ENCODE measurements at places on chromosomes 1 and 21. TPM values are rescaled to one million over a fixed set of nuclear protein-coding genes. Genes with fewer than 3 reads are reported as not detected.
A peak's percentile ranks its signal among the peaks of the same experiment; 100 is the strongest.

ICOSLG gene
- 3.0 TPM for polyA plus RNA-seq

GRCh38 chr21:43940329-43941050 lies 71.6 kb upstream of the TRAPPC10 start:
- peak; percentile 61 for DNase-seq

PLEKHA6 gene
- polyA plus RNA-seq = 59.3 TPM

- peak; percentile 90 for DNase-seq
These were observed 2.6 kb downstream of the E2F2 start for GRCh38 chr1:23528250-23528978.

- DNase-seq = no peak
These were observed 171.5 kb upstream of the CAMK1G start for GRCh38 chr1:209412036-209412435.

HLX gene
- 15.9 TPM for polyA plus RNA-seq

GRCh38 chr1:4637616-4638344 lies 16.6 kb upstream of the AJAP1 start:
- no peak for DNase-seq

DNA sequence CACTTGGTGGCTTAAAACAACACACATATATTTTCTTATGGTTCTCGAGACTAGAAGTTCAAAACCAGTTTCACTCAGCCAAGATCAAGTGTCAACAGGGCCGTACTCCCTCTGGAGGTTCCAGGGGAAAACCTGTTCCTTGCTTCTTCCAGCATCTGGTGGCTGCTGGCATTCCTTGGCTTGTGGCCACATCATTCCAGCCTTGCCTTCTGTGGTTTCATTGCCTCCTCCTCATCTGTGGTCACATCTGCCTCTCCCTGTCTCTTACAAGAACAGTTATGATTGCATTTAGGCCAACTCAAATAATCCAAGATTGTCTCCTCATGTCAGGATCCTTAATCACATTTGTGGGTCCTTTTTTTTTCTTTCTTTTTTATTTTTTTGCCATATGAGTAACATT lies 240.7 kb upstream of the HOOK1 start:
- no peak for DNase-seq

Measured in large intestine (tissue), 12 donors.